WTC11 (cell line): ENCODE measurements at places on chromosomes 2 and 18.
A peak's percentile ranks its signal among the peaks of the same experiment; 100 is the strongest.

DNA sequence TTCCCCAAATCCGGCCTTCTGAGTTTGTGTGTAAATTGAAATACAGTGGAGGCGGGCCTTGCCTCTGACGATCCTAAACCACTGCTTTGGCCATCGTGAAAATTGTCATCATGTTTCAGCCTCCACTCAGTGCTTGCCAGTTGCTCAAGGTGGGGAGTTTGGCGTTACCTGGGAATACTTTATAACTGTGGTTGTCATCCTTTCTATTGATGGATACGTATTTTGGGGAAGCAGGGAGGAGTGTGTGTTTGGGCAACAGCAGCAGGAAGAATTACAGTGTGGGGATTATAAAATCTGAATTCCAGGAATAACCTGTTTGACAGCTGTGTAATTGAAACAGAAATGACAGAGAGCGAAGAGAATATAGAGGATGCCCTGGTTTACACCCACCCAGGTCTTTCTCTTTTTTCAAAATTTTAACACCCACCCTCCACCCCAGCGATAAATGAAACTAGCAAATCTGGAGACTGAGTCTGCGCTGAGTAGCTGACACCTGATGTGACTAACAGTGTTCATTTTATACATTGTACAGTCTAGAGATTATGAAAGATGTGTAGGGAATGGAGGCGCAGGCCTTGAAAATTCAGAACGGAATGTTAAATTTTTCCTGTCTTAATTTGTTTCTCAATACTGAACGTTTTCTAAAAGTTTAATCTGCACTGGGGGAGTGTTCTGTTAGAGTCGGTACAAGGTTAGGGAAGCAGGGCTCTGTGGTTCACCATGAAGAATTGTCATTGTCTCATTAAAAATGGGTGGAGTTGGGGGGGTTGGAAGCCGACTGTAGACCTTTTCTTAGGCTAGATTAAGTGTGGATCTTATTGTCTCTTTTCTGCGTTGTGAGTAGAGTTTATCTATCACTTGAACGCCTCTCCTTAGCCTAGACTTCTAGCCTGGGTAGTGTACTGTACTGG is 1.6 kb downstream of the MAP4K4 start:
- no peak for DNase-seq

DNA sequence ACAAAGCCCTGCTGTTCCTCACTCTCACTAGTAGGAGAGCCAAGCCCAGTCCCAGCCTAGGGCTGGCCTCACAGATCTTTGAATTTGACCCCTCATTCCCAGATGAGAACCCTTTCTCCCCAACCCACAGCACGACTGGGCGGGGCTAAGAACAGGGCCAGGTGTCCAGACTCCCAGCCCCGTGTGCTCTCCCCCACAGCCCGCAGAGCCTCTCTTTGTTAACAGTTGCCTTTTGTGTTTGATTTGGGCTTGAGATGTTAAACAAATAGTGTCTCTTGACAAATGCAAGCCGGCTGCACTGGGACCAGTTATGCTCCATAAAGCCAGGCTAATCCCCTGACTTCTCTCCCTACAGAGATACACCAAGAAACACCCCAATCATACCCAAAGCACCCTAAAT is 4.7 kb upstream of the KCNK3 start:
- no peak for DNase-seq

GRCh38 chr2:117738991-117739839 is 75.3 kb upstream of the DDX18 start:
- no peak for DNase-seq

- peak; percentile 91 for DNase-seq
Measured at GRCh38 chr2:217713395-217714286, 289.2 kb downstream of the TNS1 start.

DNA sequence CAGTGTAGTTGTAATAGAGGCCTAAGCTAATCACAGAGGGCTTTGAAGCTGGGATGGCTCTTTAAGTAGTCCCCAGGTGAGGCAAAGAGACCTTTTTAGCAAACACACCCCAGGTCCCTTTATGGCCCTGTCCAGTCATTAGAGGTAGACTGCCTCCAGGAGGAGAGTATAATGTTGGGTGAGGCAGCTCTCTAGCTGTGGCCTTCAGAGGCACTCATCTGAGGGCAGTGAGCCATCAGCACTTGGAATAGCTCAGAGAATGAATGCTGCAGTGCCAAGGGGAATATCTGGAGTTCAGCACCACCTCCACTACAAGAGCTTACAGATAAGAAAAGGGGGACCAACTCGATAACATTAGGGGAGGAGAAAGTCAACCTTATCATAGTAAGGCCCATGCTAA is 52.8 kb downstream of the UNC80 start:
- DNase-seq = no peak

GRCh38 chr2:168200930-168201583 is 46.3 kb downstream of the STK39 start:
- no peak for DNase-seq

GRCh38 chr2:42171396-42171980 is 2.3 kb downstream of the EML4 start:
- DNase-seq = no peak

DNA sequence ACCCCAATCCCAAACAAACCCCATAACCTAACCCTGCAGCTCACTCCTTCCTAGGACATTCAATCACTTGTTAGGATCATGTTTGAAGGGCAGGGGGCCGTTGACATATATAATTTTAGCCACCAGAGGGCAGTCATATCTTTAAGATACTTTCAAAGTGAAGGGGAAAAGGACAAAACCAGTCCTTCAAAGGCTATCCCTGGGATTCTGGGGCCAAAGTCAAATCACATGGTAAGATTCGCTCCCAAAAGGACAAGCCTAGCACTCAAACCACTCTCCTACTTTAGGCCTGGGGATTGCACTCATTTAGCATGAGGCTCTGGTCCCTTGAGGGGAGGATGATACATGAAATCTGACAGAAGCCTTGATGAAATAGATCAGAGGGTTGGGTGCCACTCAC is 44.6 kb downstream of the HAUS1 start:
- peak; percentile 66 for DNase-seq

DNA sequence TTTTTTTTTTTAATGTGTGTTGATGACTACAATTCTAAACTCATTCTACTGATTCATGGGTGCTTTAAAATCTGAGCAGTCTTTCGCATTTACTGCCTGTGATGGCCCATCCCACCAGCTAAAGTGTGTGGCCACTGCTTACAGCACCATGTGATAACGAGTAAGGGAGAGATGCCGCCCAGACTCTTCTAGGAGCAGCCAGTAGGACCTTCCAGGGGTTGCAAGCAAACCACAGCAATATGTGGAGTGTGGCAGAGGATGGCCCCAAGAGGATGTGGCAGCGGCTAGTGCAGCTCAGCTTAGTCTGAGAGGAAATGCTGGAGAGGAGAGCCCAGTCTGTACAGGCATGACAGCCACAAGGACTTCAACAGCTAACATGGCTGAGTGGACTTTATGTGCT is 14.9 kb downstream of the IL1B start:
- DNase-seq = no peak

DNA sequence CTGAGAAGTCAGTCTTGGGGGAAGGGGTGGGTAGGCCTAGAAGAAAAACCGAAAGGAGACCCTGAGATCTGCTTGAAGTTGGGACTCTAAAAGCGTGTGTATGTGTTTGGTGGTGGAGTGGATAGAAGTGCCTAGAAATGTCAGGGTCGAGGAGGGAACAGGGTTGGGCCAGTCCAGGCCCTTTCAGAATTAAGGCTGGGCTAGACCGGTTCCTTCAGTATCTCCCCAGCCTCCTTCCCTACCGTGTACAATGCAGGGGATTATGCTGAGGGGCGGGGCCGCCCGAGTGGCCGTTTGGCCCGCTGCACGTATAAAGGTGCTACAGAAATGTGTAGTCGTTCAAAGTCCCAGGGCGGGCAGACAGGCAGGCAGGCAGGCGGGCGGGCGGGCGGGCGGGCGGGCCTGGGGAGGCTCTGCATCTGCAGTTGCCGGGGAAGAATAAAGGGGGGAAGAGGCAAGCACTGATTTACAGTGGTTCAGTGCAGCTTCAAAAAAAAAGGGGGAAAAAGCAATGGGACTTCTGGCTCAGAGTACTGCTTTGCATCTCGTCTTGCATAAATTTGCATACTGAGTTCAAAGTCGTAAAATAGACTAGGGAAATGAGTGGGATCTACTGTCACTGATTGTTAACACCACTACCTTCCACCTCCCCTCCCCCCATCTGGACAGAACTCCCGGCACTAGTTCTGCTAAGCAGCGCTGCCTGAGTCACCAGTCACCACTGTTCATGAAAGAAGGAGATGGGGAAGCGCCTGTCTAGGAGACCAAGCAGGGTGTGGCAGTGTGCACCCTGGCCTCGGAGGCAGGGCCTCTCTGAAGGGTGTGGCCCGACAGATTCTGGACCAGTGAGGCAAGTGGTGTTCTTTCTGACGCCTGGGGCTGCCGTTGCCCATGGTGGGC is 3.6 kb downstream of the IGFBP2 start:
- DNase-seq = peak; percentile 59

GRCh38 chr2:24885221-24886125 is 34.6 kb downstream of the ADCY3 start:
- DNase-seq = no peak

DNA sequence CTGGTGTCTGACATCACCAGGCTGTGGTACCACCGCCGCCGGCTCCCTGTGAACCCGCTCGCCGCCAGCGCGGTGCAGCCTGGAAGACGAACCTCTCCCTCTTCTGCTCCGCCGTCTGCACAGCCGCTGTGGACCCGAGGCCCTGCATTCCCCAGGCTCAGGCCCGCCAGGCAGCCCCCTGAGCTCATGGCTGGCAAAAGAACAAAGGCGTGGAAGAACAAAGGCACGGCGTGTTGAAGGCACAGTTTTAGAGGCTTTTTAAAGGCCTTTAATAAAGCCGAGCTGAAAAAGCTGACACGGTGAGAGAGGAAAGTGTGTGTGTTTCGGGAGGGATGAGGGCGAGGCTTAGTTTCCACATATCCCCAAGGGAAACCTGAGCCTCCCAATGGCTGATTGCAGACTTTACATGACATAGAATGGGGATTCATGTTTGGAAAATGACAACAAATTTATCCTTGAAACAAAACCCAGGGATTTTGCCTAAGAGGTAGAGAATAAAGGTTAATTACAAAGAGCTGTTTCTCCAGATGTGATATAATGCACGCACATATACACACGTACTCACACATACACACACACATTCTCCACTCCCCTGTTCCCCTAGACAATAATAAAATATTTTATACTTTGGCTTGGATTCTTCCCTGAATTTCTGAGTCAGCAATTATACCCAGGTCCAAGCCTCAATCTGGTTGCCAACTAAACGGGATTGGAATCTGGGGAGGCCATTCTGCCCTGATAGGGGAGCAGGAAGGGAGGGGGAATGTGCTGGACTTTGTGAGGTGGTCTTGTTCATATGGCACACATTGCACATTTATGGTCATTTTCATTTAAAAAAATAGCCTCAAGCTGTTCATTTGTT is 39.7 kb downstream of the RFX8 start:
- peak; percentile 67 for DNase-seq

DNA sequence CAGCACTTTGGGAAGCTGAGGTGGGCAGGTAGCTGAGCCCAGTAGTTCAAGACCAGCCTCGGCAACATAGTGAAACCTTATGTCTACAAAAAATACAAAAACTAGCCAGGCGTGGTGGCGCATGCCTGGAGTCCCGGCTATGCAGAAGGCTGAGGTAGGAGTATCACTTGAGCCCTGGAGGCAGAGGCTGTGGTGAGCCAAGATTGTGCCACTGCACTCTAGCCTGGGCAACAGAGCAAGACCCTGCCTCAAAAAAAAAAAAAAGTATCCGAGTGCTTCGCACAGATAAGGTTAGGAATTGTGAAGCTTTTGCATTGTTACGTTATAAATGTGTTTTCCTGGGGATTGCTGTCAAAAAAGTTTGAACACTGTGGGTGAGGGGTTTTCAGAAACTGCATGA is 4.1 kb downstream of the CTDSP1 start:
- DNase-seq = no peak

DNA sequence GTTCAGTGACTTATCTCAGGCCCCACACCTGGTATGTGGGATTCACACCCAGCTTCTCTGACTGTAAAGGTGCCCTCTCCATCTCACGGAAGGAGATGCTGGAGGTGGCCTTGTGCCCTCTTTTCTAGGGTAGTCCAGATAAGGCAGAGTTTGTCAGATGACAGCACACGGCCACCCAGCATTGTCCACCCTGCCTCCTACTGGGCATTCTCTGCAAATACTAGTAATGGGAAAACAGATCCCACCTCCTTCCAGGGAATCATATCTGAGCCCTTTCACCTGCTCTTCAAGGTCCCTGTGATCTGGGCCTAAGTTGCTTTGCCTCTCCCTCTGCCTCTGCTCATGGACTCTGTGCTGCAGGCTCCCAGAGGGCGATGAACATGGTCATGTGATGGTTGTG is 214.7 kb downstream of the CLIP4 start:
- DNase-seq = no peak

DNA sequence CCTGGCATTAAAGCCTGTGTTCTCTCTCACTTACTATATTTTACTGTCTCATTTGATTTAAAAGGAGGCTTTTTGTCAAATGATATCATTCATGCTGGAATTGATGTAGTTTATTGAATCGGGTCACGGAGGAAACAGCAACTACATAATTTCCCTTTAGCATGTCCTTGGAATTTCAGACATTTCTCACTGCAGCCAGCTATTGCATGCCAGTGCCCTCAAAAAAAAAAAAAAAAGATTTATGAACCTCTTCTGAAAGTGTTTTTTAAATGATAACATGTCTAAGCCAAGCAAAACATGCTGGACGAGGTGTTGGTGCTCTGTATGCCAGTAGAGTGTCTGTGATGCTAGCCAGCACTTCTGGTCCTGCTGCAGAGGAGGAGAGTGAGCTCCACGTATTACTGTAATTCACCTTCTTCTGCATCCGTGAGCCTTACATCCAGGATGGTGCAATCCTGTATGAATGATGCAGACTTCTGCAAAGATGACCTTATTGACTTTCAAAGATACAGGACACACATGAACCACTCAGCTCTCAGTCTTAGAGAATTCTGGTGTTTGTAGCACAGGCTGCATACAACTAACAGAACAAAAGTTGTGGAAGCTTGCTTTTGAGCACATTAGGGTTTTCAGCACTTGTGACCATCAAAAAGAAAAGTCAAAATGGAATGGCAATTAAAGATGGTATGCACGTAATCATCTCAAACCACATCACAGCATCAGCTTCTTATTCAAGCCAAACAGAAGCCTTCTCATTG is 31.1 kb downstream of the UGP2 start:
- no peak for DNase-seq

- DNase-seq = no peak
Measured at GRCh38 chr2:62724106-62724505, 18.6 kb downstream of the EHBP1 start.

DNA sequence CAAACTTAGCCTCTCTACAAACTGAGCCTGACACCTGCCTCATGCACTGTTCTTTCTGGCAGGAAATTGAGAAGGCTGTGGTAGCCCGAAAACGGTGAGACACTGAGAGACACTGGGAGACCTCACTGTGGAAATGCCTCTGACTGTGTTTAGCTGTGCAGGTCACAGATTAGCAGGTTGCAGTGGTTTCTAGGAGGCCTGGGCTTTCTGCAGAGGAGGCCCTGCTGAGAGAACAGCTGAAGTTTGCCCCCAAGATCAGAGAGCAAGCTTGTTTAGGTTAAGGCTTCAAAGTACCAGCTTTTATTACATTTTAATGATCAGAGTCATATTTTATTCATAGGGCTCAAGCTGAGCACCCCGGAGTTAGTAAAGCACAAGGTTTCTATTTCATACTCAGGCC is 68.7 kb upstream of the LYPD6 start:
- DNase-seq = no peak

GRCh38 chr2:71857636-71858035 is 290.0 kb downstream of the CYP26B1 start:
- DNase-seq = no peak
